ENCODE measurements at places on chromosomes 1 and 21.

- no peak for DNase-seq
These were observed 96.5 kb upstream of the WNT4 start for GRCh38 chr1:22239378-22239777.

GRCh38 chr1:19343617-19344350 is 31.7 kb downstream of the SLC66A1 start:
- DNase-seq, result no peak

DNA sequence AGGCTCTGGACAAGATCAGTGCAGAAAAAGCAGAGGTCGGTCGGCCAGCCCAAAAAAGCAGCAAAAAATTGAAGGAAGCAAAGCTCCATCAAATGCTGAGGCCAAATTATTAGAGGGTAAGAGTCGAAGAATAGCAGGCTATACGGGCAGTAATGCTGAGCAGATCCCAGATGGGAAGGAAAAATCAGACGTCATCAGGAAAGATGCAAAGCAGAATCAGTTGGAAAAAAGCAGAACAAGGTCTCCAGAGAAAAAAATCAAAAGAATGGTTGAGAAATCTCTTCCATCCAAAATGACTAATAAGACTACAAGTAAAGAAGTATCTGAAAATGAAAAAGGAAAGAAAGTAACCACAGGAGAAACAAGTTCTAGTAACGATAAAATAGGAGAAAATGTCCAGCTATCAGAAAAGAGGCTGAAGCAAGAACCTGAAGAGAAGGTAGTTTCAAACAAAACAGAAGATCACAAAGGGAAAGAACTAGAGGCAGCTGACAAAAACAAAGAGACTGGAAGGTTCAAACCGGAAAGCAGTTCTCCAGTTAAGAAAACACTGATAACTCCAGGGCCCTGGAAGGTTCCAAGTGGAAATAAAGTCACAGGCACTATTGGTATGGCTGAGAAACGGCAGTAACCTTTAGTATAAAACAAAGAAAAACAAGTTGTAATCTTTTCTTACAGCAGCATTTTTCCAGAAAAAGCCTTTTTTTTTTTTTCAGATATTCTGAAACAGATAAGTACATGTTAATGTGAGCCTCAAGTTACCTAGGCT is 75.7 kb downstream of the PHTF1 start:
- no peak for DNase-seq

DNA sequence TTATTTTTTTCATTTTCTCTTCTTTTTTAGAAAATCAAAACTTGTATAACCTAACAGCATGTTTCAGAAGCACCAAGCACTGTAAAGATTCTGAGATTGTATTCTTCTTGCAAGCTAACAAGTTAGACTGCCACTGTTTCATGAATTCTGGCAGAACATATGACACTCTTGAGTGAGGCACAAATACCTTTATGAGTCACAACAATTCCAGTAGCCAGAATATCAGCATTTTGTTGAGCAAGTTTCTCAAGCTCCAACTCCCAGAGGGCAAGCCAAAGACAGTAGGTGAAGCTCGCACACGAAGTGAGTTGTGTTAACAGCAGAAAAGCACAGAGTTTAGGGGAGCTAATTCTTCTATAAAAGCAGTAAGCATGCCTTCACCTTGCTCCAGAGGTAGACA is 268.8 kb upstream of the NCAM2 start:
- no peak for DNase-seq

DNA sequence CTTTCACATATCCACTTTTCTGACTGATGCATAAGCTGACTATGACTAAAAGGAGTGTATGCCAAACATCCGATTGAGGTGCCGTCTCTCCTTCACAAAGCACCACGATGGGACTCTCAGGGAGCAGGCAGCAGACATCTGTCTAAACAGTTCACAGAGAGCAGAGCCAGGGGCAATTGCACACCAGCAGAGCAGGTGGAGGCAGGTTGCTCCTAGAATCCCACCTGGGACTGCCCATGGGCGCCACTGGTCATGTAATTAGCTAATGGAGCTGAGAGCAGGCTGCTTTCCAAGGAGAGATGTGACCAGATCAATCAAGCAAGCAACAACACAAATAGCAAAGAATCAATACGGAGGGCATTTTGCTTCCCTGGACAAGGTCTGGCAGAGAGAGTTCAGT is 30.5 kb upstream of the COA6 start:
- DNase-seq, result no peak
